ENCODE measurements at places on chromosomes 5 and 9. TPM values are rescaled to one million over a fixed set of nuclear protein-coding genes. Genes with fewer than 3 reads are reported as not detected.

Gene RNF183
- total RNA-seq, result 0.12 TPM

Gene ISCA1
- 30.1 TPM for total RNA-seq

Gene PIP5K1B
- 56.6 TPM for total RNA-seq

DNA sequence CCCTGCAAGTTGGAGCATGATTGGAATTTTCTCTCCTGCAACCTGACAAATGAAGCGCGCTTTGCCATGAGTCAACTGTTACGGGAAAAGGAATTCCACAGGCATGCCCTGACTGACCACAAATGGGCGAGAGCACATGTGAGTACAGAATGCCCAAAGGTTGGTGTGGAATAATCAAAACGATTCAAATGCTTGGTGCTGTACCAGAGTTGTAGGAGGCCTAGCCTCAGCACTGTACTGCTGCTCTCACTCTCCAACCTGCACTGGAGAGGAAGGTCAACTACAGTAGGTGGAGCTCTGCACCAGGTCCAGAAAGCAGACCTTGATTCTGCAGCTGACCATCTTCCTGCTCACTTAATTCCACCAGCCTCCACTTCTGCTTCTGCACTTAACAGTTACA lies 406.9 kb upstream of the ACTBL2 start:
- DNase-seq, result no peak

DNA sequence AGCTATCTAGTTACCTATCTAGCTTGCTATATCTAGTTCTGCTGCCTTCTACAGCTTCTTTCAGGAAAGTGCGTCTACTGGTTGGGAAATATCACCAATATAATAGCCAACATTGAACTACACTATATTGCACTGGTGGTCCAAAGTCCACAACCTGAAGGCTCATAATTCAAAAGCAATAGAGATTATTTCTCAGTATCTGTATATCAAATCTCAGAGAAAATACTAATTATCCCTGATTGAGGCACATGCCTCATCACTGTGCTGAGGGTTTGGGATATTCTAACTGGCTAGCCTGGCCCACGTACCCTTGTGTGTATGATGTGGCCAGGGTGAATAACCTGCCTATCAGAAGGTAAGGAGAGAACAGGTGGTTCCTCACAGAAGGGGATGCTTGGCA lies 53.8 kb downstream of the SH3RF2 start:
- DNase-seq, result no peak

DNA sequence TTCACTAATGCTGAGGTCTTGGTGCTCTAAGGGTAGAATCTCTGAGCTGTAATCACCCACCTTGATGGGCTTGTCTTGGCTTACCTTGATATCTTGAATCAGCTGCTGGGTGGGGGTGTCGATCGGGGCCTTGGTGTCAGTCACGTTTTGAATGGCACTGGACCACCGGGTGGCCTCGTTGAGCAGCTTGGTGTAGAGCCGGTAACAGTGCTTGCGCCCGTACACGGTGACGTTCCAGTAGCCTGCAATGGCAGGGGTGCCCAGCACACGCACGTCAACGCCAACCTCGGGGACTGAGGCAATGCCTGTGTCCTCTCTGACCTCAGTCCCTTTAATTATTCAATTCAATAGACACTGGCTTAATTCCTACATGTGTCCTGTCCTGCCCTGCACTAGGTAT lies 63.1 kb upstream of the RETREG1 start:
- DNase-seq, result no peak

- DNase-seq, result no peak
Observed at GRCh38 chr5:143979044-143979690, 167.2 kb downstream of the HMHB1 start.

- no peak for DNase-seq
Observed at GRCh38 chr5:50839472-50839871, 173.0 kb downstream of the PARP8 start.

GRCh38 chr5:141512390-141512910 lies 23.6 kb downstream of the PCDHGC5 start:
- peak; percentile 95 for DNase-seq

GRCh38 chr5:83955916-83956315 lies 235.3 kb upstream of the HAPLN1 start:
- DNase-seq, result no peak
